Hair follicular keratinocyte (primary cell): ENCODE measurements at places on chromosomes 11 and 22. TPM values are rescaled to one million over a fixed set of nuclear protein-coding genes. Genes with fewer than 3 reads are reported as not detected.

The NLRP6 gene
- total RNA-seq, result not detected in 2 replicates

The YAP1 gene
- 92.6 and 119 TPM in 2 replicates for total RNA-seq

The GLB1L3 gene
- total RNA-seq, result 0.70 and 2.3 TPM in 2 replicates

The LRRC74B gene
- not detected in 2 replicates for total RNA-seq

The CLNS1A gene
- 167 and 168 TPM in 2 replicates for total RNA-seq

The C1QTNF6 gene
- 7.8 and 9.9 TPM in 2 replicates for total RNA-seq
